Activated naive CD4-positive, alpha-beta T cell treated with Interleukin-2 at 50 U/mL for 16 hours (primary cell): ENCODE measurements at places on chromosomes 3 and 15.

GRCh38 chr3:178257491-178257890 is 278.7 kb upstream of the KCNMB2 start:
- DNase-seq, result no peak

- DNase-seq, result no peak
Measured at GRCh38 chr3:133836497-133837158, 31.0 kb downstream of the SRPRB start.

DNA sequence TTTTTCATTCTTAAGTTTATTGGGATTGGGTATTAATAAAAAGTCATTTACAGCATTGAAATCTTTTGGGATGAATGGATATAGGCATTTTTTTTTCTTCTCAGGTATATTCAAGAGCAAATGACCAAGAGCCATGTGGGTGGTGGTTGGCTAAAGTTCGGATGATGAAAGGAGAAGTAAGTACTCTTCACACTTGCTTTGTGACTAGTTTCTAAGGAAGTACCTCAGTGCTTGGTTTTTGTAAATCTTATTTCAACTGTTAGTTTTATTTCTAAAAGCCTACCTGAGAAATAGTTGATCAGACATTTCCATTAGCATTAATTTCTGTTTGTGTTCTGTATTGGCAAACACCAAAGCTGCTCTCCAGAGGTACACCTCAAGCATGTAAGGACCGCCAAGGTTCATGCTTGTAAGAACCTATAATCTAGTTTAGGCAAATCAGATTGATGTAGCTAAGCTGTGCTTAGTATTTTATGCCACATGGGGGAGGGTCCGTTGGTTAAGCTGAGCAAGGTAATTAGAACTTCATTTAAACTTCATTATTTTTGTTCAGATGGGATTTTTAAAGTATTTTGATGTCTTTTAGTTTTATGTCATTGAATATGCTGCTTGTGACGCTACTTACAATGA is 35.4 kb downstream of the FXR1 start:
- no peak for DNase-seq

DNA sequence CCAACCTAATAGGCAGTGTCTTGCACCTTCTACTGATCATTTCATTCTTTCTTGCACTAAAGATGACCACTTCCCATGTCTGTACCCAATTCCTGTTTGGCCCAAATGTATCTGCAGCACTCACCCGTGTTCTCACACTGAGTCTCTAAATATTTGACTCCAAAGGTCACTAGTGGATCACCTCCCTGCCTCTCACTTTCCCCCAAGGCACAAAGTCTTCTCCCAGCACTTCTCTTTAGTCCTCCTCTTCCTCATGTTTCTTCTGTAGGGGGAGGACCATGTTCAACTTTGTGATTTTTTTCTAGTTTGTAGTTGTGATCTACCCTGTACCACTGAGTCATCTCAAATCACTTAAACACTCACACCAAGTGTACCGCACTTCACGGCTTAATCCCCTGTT is 13.9 kb downstream of the NR1I2 start:
- no peak for DNase-seq

- no peak for DNase-seq
Measured at GRCh38 chr3:61637088-61638051, 76.0 kb downstream of the PTPRG start.

DNA sequence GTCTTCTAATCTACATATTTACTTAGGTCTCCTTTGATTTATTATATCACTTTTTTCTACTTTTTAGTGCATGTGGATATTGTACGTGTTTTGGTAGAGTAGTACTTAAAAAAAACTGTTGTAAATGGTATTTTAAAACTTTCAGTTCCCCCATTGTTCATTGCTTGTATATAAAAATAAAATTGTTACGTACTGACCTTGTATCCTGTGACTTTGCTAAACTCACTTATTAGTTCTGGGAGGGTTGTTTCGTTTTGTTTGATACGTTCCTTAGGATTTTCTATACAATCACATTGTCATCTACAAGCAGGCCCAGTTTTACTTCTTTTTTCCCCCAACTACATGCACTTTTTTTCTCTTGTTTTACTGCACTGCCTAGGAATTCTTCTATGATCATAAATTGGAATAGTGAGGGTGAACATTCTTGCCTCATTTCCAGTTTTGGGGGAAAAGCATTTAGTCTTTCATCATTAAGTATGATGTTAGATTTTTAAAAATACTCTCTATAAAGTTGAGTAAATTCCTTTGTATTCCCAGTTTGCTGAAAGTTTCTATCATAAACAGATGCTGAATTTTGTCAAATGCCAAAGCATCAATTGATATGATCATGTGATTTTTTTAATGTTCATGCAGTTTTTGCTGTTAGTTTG is 33.5 kb upstream of the ACKR4 start:
- no peak for DNase-seq

GRCh38 chr3:176767385-176767784 is 429.9 kb downstream of the TBL1XR1 start:
- no peak for DNase-seq

- no peak for DNase-seq
Measured at GRCh38 chr3:112803467-112803866, 43.2 kb downstream of the CD200R1L start.

DNA sequence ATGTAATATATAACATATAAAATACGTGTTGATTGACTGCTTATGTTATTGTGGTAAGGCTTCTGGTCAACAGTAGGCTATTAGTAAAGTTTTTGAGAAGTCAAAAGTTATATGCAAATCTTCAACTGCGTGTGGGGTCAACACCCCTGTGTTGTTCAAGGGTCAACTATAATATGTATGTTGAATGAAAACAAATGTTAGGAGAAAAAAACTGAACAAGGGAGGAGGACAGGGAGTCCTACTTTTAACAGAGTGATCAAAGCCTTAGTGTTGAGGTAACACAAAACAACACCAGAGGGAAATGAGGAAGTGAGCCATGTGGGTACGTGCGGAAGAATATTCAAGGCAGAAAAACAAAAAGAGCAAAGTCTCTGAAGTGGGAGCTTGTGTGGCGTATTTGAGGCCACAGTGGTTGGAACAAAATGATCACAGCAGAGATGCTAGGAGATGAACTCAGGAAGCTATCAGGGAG is 62.5 kb downstream of the SFMBT1 start:
- peak; percentile 62 for DNase-seq

DNA sequence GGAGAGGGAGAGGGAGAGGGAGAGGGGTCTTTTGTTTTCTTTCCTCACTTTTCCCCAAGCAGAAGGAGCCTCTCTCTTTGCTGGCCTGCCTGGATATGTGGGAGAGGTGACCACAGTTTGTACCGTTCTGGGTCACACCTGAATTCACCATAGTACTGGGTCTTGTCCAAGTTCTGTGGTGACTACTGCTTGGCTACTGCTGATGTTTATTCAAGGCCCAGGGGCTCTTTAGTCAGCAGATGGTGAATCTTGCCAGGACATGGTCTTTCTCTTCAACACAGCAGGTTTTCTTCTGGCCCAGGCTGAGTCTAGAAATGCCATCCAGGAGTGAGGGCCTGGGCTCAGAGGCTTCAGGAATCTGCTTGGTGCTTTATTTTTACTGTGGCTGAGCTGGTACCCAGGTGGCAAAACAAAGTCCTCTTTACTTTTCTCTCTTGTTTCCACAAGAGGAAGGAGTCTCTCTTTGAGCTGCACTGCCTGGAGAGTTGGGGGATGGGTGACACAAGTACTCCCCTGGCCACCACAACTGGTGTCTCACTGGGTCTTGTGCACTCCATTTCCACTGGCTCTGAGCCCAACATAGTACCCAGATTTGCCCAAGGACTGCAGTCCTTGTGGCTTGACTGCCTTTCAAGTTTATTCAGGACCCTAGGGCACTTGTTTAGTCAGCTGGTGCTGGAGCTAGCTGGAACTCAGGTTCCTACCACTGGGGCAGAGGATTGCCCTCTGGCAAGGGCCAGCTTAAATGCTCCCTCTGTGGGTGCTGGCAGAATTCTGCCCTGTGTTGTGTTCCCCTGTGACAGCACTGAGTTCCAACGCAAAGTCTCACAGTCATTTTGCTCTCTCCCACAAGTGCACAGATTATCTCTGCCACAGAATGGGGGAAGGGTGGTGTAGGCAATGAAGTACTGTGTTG is 16.8 kb upstream of the CCNDBP1 start:
- no peak for DNase-seq

DNA sequence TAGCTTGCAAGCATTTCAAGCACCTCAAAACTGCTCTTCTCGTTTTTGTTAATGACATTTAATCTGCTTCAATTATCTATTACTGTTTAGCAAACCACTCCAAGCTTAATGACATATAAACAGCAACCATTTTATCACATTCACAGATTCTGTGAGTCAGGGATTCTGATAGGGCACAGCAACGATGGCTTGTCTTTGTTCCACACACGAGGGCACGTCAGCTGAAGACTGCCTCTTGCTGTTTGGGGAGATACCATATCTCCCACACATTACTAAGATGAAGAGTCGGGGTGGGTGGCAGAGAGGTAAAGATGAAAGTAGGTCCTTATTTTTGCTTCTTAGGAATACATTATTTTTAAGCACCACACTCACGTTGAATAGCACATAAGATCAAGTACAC is 19.3 kb downstream of the CPOX start:
- DNase-seq, result peak; percentile 61

GRCh38 chr15:63402498-63403253 is 21.0 kb upstream of the CA12 start:
- DNase-seq, result no peak

DNA sequence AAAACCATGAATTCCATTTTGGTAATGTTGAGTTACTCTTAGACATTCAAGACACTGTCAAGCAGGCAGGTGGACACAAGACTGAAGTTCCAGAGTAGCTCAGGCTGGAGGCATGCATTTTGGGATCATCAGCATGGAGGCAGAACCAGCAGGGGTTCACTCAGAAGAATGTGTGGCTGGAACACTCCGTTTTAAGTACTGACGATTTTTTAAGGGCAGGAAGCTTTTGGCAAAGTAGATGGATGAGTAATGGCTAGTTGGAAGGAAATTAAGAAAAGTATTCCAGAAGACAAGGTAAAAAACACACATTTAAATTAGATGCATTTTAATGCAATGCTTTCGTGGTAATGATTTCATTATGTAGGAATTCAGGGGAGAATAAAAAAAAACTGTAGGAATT is 420.4 kb downstream of the ROBO2 start:
- DNase-seq, result no peak

GRCh38 chr3:188267790-188268335 is 113.9 kb downstream of the LPP start:
- DNase-seq, result no peak

- DNase-seq, result no peak
Measured at GRCh38 chr3:38560284-38560683, 64.1 kb downstream of the EXOG start.

GRCh38 chr15:82807920-82808633 is 1.4 kb upstream of the WHAMM start:
- no peak for DNase-seq

GRCh38 chr3:53702776-53703530 is 143.3 kb downstream of the CHDH start:
- no peak for DNase-seq

- peak; percentile 20 for DNase-seq
Measured at GRCh38 chr3:43104660-43105595, 951 bp downstream of the POMGNT2 start.

DNA sequence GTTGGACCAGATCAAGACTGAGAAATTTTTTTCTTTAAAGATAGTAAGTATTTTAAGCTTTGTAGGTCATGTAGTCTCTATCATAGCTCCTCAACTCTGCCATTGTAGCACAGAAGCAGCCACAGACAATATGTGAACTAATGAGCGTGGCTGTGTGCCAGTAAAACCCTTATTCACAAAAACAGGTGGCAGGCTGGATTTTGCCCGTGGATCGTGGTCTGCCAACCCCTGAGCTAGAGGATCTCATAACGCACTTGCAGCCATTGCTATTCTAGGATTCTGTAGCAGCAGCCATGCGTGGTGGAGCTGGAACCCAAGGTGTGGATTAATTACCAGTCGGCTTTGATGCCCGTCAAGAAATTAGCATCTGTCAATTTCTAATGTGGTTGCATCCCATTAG is 68.7 kb upstream of the PLXNA1 start:
- no peak for DNase-seq

DNA sequence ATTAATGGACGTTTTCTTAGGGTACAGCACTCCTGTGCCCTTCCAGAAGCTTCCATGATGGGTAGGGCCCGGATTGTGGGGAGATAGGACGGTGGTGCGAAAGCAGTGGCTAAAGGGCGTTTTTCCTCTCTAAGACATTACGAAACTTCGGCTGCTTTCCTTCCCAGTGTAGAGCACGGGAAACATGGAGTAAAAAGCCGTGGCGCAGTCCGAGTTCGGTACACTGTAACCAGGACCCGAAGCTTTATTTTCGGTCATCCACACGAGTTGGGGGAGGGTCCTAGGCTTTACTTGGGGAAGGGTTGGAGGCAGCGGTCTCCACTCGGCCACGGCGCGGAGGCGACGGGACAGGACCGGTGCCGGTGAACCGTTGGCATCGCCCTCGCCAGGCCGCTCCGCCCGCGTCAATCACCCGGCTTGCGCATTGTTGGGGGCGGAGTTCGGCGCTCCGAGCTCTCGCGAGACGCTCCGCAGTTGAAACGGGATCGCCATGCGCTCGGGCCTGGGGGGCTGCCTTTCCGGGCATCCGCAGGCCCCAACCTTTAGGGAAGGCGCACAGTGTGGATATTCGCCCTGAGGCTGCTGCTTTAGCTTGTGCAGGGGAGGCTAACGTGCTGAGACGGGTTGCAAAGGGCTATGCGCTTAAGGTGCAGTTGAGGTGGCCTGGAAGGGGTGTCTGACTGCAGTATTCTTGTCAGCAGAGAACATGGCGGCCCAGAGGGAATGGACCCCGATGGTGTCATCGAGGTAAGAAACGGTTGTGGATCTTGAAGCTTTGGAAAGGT is 546 bp downstream of the EIF4A2 start:
- DNase-seq, result peak; percentile 76

DNA sequence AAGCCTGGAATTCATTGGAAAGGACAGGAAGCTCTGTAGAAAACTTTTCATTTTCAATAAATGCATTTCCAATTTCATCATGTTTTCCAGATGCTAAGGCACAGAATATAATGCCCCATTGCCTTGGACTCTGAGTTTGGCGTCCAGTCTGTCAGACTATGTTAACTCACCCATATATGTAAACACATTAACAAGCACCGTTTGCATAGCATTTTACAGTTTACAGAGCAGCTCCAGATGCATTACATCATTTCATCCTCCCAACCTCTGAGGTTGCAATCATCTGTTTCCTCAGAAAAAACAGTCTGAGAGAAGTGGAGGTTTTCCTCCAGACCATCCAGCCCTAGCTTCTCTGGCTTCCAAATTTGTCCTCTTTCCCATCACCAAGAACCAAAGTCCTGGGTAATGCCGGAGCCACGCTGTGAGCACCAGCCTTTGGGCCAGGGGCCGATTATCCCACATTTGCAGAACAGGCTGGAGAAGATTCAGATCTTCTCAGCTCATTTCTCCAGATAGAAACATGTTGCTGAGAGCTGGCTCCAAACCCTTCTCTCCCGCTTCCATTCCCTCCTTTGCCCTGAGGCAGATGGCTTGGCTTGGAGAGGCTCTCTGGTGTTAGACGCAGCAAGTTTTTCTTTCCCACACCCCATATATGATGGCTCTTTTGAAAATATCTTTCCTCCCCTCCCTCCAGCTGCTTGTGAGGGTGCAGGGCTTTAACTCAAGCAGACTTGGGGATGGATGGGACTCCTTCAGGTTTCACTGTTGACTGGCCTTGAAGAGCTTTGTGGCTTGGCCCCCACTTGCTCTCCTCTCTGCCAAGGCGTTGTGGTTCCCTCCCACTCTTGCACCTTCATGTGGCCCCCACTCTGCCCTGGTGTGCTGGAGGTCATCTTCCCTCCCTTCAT is 26.0 kb downstream of the CYP19A1 start:
- DNase-seq, result no peak
